GM23248 (cell line): ENCODE measurements at places on chromosomes 13 and 19. TPM values are rescaled to one million over a fixed set of nuclear protein-coding genes. Genes with fewer than 3 reads are reported as not detected.

GRCh38 chr13:103328899-103329298 is 262.7 kb upstream of the SLC10A2 start:
- DNase-seq: no peak
- H3K4me3 ChIP-seq: no peak overlapping the region
- no peaks in the 10 kb centered on the region for H3K36me3 ChIP-seq
- no peaks in the 10 kb centered on the region for H3K27me3 ChIP-seq

DNA sequence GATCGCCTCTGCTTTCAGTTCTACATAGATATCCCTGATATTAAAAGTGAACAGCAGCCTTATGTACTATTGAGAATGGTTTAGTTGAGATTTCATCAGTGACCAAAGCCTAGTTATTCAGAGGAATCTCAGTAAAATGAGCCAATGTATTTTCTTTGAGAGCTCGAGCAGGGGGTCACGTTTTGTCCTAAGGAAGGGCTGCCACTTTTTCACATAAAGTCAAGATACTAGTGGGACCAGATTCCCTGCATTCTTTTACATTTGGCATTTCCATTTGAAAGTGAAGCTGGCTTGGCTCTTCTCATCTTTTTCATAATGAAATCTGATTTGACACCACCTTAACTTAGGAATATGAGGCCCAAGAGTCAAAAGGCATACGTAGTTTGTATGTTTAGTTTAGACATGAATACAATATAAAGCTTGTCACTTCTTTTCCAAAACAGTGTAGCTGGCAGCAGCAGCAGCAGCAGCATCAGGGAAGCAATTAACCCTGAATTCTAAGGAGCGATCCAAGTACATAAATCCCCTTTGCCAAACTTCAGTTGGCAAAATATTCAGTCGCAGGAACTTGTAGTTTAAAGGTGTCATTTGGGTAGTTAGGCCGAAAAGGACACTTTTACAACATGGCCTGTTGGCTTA is 1752.2 kb upstream of the PCDH20 start:
- H3K4me3 ChIP-seq: no peak overlapping the region
- no peak for DNase-seq
- no peaks in the 10 kb centered on the region for H3K4me1 ChIP-seq

- no peaks in the 10 kb centered on the region for H3K27me3 ChIP-seq
- peaks cover 26% of the 10 kb centered on the region for H3K4me1 ChIP-seq
- DNase-seq: peak; percentile 47
- no peaks in the 10 kb centered on the region; the same call in 1 of the 2 replicates for H3K36me3 ChIP-seq
- no peak overlapping the region for H3K4me3 ChIP-seq
These were observed 20.1 kb downstream of the SH3GL1 start for GRCh38 chr19:4380254-4380727.

DNA sequence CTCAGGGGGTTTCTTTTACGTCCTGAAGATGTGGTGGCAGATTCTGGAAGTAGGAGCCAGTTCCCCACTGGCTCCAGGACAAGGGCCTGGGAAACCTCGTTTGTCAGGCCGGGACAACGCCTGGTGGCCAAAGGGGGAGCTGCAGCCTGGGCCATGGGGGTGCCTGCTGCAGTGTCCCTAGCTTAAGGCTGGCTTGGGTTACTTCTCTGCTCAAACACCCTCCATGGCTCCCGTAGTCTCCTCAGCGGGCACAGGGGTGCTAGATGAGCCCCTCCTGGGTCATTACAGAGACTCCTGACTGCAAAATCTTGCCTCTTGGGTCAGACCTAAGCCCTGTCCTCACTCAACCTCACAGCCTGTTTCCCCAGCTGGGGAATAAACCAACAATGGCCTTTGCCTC is 14.7 kb downstream of the CILP2 start:
- H3K27ac ChIP-seq: no peak overlapping the region
- H3K36me3 ChIP-seq: no peaks in the 10 kb centered on the region
- peak; percentile 55 for DNase-seq
- no peaks in the 10 kb centered on the region for H3K27me3 ChIP-seq

DNA sequence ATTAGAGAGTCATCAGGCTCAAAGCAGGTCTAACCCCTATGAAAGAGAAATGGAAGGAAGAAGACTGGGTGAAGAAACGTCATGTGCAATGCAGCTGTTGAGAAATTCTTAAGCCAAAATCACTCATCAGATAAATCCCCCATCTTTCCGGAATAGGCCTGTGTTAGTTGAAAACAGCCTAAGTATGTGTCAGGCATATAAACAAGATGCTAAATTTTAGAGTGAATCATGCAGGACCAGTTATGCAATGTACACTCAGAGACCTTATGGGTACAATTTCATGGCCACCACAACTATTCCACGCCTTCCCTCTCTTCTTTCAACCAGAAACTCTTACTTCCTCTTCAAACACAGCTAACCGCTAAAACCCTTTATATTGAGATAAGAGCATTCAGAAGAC is 717.7 kb upstream of the ATXN8OS start:
- H3K27me3 ChIP-seq: no peaks in the 10 kb centered on the region
- no peaks in the 10 kb centered on the region for H3K36me3 ChIP-seq
- H3K4me3 ChIP-seq: no peak overlapping the region
- no peak for DNase-seq
- no peak overlapping the region for H3K27ac ChIP-seq

DNA sequence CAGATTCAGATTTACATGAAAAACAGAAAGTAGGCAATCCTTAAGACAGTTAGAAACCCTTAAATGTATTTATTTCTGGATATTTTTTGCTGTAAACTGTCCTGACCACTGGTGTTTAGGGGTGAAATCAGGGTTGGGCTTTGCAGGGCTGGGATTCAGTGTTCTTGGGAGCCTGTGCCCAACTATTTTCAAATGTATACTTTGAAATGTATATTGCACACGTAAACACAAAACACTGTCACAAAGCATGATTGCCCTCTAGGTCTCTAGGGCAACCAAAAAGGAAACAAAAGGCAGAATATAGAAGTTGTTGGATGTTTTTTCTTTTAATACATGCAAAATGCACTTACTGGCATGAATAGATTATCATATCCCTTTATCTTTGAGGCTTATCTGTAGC is 1185.4 kb downstream of the DIAPH3 start:
- H3K27me3 ChIP-seq: no peaks in the 10 kb centered on the region
- H3K4me1 ChIP-seq: no peaks in the 10 kb centered on the region
- DNase-seq: no peak
- no peaks in the 10 kb centered on the region for H3K36me3 ChIP-seq
- no peak overlapping the region for H3K4me3 ChIP-seq
- H3K27ac ChIP-seq: no peak overlapping the region

DNA sequence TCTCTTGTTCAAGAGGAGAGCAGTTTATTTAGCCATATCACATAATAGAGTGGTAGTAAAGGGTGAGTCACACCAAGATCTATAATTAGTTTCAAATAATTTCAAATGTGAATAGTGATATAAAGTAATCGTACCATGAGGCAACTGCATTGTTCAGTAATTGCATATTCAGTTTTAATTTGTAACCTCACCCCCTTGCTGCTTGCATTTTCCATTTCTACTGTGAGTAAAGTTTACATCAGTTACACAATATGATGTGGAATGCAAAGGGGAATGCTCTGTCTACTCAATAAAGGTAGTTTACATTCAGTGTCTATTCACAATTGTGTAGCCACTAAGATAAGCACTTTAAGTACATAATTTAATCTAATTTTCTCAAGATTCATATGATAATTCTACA is 1695.7 kb upstream of the SPRY2 start:
- no peaks in the 10 kb centered on the region for H3K27me3 ChIP-seq
- no peak for DNase-seq
- H3K4me1 ChIP-seq: no peaks in the 10 kb centered on the region
- H3K27ac ChIP-seq: no peak overlapping the region

GRCh38 chr13:71513411-71514033 is 353.5 kb downstream of the DACH1 start:
- DNase-seq: no peak
- H3K27me3 ChIP-seq: no peaks in the 10 kb centered on the region
- no peak overlapping the region for H3K27ac ChIP-seq

The GPR18 gene
- total RNA-seq: not detected in 2 replicates

The CEACAM7 gene
- total RNA-seq: not detected in 2 replicates

The ACOD1 gene
- total RNA-seq: not detected in 2 replicates
